MG63 (cell line): ENCODE measurements at places on chromosomes 3 and 15. TPM values are rescaled to one million over a fixed set of nuclear protein-coding genes. Genes with fewer than 3 reads are reported as not detected.
A peak's percentile ranks its signal among the peaks of the same experiment; 100 is the strongest.

Gene DNAJA4
- not detected in 2 replicates for total RNA-seq

Gene CD276
- total RNA-seq: 139 and 155 TPM in 2 replicates

Gene PLEKHO2
- 10.9 and 25.0 TPM in 2 replicates for total RNA-seq

Gene TIGIT
- total RNA-seq: not detected in 2 replicates

Gene LRRC2
- 0.10 and 0.36 TPM in 2 replicates for total RNA-seq

Gene SPINK8
- total RNA-seq: not detected in 2 replicates

Gene GRK7
- not detected in 2 replicates for total RNA-seq

Gene NGLY1
- total RNA-seq: 27.4 and 32.0 TPM in 2 replicates

Gene PAQR9
- total RNA-seq: 0.66 and 2.5 TPM in 2 replicates

Gene ZNF80
- not detected in 2 replicates for total RNA-seq

Gene NR2F2
- total RNA-seq: 1.3 and 1.9 TPM in 2 replicates

Gene SNTN
- total RNA-seq: not detected in 2 replicates

Gene OCA2
- total RNA-seq: not detected in 2 replicates

Gene ACAP2
- total RNA-seq: 31.8 and 45.9 TPM in 2 replicates

Gene PROK2
- not detected in 2 replicates for total RNA-seq

DNA sequence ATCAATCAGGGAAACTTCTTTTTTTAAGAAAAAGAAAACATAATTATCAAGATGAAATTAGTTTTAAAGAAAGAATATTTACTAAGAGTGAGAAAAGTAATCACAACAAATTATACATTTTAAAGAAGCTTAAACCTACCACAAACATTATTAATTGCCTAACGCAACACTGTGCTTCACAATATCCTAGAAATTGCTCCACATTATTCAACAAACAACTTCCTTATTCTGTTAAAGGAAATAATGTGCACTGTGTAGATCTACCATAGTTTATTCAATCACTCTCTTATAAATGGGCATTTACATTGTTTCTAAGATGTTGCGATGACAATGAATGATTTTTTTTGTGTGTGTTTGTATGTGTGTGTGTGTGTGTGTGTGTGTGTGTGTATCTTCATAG, 525.9 kb upstream of the KCNMB2 start:
- no peak for DNase-seq

- DNase-seq: no peak
These were observed 85.1 kb upstream of the MYRIP start for GRCh38 chr3:39724233-39724846.

DNA sequence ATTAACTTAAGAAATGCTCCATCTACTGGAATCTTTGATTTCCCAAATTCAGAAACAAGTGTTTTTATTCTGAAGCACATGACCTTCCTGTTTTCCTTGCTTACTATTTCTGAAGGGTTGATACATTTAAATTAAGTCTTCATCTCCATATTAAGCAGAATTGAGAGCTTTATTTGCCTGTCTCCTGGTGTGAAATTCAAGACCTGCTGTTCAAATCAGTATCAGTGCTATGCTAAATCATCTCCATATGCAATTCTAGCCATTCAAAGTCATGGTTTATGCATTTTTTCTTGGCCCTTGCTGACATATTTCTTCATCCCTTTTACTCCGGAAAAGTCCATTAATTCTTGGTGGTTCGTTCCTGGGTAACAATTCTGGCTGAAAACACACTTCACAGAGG, 195.4 kb downstream of the ATP8B4 start:
- no peak for DNase-seq

DNA sequence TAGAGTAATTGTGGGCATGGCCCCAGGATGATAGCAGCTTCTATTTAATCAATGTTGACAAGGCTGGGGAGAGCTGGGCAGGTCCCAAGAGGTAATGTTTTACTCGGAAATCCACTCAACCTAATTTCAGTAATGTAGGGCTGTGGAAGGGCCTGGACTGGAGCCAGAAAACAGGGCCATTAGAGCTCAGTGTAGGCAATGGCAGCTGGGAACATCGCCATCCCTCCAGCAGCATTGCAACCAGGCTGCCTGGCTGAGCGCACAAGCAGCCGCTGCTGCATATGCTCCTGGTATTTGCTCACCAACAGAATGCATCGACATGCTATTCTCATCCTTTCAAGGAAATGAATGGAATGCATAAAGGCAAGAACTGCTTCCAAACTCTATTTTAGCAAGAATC, 90.0 kb downstream of the GAP43 start:
- no peak for DNase-seq

DNA sequence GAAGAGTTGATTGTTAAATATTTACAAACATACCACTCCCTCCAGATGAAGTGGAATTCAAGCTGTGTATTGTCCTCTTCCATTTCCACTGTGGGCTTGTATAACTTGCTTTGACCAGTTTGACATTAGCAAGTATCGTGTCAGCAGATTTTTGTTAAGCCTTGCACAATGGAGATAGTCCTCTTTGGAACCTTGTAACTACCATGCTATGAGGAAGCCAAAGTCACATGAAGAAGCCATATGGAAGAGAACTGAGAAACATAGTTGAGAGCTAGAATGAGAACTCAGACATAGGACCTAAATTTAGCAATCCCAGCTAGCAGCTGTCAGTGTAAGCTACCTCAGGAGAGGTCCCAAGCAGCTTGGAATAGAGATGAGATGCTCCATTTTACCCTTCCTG, 889.2 kb downstream of the PDCD6IP start:
- no peak for DNase-seq

DNA sequence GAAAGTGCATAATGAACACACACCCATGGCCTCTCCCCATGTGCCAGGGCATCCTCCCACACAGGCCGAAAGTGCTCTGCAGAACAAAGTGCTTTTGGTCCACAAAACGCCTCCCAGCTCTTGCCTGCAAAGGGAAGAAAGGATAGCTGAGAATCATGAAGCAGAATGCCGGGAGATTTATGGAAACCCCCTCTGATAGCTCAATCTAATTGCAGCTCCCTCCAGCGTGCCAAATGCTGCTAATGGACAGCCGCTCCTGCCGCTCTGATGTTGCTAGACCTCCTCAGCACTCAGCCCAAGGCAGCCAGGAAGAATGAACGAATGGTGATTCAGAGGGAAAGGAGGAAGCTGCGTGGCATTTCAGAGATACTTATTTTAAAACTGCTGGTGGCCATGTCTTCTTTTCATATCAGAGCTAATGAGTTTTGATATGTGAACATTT, 145.3 kb downstream of the TJP1 start:
- peak; percentile 31 for DNase-seq

DNA sequence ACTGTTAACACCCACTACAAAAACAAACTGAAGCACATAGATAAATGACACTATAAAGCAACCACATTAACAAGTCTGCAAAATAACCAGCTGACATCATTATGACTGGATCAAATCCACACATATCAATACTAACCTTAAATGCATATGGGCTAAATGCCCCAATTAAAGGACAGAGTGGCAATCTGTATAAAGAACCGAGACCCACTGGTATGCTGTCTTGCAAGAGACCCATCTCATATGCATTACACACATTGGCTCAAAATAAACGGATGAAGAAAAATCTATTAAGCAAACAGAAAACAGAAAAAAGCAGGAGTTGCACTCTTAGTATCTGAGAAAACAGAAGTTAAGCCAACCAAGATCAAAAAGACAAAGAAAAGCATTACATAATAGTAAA, 1375.4 kb downstream of the ZPLD1 start:
- no peak for DNase-seq

GRCh38 chr3:182954553-182955235, 25.6 kb downstream of the DCUN1D1 start:
- DNase-seq: no peak

DNA sequence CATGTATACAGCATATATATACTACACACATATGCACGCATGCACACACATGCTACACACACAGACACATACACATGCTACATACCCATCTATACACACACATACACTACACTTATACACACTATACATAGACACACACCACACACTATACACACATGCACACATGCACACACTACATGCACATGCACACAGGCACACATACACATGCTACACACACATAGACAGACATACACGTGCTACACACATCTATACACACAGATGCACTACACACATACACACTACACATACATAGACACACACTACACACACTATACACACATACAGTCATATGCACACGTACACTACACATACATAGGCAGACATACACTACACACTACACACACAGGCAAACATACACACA, 51.2 kb upstream of the PRR20G start:
- no peak for DNase-seq

DNA sequence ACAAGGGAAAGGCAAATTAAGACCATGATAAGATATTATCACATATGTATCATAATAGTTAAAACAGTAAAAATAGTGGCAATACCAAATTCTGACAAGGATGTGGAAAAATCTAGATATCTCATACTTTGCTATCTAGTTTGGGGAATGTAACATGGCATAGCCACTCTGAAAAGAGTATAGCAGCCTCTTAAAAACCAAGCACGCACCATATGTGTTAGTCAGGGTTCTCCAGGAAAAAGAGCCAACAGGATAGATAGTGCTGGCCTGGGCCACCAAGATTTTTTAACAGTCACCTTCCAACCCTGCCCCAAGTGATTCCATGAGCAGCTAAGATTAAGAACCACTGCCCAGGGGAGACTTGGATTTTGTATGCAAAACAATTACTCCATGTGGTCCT, 48.5 kb upstream of the XCR1 start:
- DNase-seq: no peak

- DNase-seq: no peak
These were observed 200.8 kb upstream of the GADL1 start for GRCh38 chr3:31095255-31095654.

DNA sequence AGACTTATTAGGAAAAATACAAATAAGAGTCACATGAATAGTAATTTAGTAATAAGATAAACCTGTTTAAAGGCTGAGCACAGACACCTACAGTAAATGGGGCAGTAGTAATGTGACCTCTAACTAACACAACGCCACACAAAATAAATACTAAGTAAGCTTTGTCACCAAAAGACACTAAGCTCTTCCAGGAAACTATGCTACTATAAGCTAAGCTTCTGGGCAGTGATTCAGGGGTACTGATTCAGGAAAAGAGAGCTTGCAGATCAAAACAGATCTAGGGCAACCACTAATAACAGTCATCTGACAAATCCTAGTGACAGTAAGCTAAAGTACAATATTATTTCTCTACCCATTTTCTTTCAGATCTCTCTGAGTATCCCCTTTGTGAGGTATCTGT, 68.8 kb downstream of the PLOD2 start:
- DNase-seq: no peak

GRCh38 chr15:33968224-33968623, at the start of gene CHRM5:
Gene CHRM5 (plus strand): TSS chr15:33968497. CDS start chr15:34062718, 94,221 bp downstream.
- no peak for DNase-seq

GRCh38 chr15:76382987-76383728, 46.6 kb downstream of the ISL2 start:
- no peak for DNase-seq

DNA sequence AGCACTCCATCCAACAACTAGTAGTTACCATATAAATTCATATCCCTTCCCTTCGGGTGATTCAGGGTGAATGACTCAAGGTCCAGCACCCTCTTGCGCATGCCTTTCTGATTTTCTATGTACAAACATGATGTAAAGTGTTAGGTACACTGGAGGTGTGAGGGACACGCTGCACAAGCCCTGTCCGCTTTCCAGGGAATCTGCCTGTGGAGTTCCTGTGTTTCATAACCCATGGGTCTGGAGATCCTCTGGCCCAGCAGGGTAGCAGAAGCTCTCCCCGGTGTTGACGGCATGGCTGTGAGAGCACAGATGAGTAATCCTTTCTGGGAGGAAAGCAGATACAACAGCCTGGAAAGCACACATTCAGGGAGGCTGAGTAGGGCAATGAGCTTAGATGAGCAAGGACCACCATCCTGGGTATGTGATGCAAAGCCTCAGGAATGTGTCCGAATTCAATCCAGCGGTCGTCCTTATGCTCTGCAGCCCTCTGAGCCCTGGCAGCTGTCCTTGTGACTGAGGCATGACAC, 142.9 kb upstream of the TP63 start:
- peak; percentile 98 for DNase-seq

- DNase-seq: peak; percentile 65
These were observed 339.2 kb downstream of the CHL1 start for GRCh38 chr3:535566-536416.

DNA sequence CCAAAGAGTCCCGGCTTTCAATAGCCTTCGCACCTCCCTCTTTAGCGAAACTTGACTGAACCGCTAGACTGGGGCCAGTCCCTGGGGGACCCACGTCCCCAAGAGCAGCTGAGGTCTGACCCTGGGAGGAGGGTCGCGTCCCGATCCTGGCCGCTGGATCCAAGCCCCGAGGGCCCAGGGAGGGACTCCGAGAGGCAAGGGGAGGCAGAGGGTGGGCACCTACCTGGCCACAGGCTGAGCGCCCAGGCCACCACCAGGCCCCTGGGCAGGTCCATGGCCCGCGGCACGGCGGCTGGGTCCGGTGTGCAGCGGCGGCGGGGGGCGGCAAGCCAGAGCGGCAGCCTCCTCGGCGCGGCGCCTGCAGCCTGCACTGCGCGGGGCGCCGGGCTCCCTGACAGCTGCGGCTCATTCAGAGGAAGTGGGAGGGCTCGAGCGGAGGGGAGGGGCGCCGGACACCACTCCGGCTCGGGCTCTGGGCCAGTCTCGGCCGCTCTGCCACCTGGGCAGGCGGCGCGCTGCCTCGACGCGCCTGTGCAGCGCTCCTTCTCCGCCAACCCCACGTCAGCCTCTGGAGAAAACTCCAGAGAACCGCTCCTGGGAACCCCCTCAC, at the start of gene ITGA11:
Gene ITGA11 (minus strand): TSS at position 372 of the 610 bp plus-strand sequence. CDS start 97 bp downstream, at position 275.
- DNase-seq: peak; percentile 90

GRCh38 chr15:70299931-70300869, 202.5 kb upstream of the TLE3 start:
- no peak for DNase-seq

GRCh38 chr3:86245360-86245759, 745.6 kb downstream of the VGLL3 start:
- no peak for DNase-seq
